Activated CD4-positive, alpha-beta T cell treated with anti-CD3 and anti-CD28 coated beads, Interleukin-2, amount 10 ng/mL, durations not matched to agents 7 days and 5 days (primary cell): ENCODE measurements at places on chromosomes 1 and 21. TPM values are rescaled to one million over a fixed set of nuclear protein-coding genes. Genes with fewer than 3 reads are reported as not detected.

Gene EYA3
- total RNA-seq: 30.7 TPM

Gene KIF26B
- total RNA-seq: not detected

Gene CHI3L2
- total RNA-seq: 48.2 TPM

Gene PPFIA4
- 13.7 TPM for total RNA-seq

Gene EPHA2
- not detected for total RNA-seq

Gene NEK2
- total RNA-seq: 51.9 TPM

Gene LCE2B
- not detected for total RNA-seq

Gene RGS18
- total RNA-seq: 0.30 TPM

Gene GCSAML
- total RNA-seq: not detected

Gene TRPM2
- 13.9 TPM for total RNA-seq

Gene C1QA
- not detected for total RNA-seq

Gene LAD1
- total RNA-seq: not detected

Gene C1orf94
- not detected for total RNA-seq

Gene ADAM30
- not detected for total RNA-seq

Gene KCNA3
- total RNA-seq: 67.0 TPM

Gene USH2A
- total RNA-seq: not detected

Gene FTCD
- not detected for total RNA-seq

Gene FYB2
- not detected for total RNA-seq

Gene PLA2G2C
- not detected for total RNA-seq

Gene SERINC2
- total RNA-seq: 0.20 TPM

Gene MTF2
- 49.9 TPM for total RNA-seq

Gene PTCH2
- 0.94 TPM for total RNA-seq

Gene MAP3K21
- 0.84 TPM for total RNA-seq

Gene MCOLN3
- 3.5 TPM for total RNA-seq

Gene ETNK2
- total RNA-seq: not detected

Gene GBP7
- total RNA-seq: not detected

Gene FASLG
- 1.6 TPM for total RNA-seq

Gene AIRE
- 0.30 TPM for total RNA-seq

Gene SPEN
- 65.2 TPM for total RNA-seq

Gene SVBP
- total RNA-seq: 19.8 TPM
